ENCODE measurements at places on chromosomes 6 and 20.
A peak's percentile ranks its signal among the peaks of the same experiment; 100 is the strongest.

DNA sequence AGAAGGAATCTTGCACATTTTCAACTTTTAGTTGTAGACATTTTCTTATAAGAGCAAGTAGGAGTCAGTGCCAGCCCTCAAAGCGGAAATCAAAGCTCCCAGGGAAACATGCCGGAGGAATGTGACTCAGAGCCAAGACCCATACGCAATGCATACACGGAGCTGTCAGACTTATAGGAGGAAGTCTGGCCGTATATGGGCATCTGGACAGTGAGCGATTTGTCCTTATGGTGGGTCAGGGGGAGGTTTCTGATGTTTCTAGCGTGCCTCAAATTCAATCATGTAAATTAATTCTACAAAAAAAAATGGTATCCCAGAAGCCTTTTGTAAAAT is 3.6 kb upstream of the CCN2 start:
- peak; percentile 94 for DNase-seq

DNA sequence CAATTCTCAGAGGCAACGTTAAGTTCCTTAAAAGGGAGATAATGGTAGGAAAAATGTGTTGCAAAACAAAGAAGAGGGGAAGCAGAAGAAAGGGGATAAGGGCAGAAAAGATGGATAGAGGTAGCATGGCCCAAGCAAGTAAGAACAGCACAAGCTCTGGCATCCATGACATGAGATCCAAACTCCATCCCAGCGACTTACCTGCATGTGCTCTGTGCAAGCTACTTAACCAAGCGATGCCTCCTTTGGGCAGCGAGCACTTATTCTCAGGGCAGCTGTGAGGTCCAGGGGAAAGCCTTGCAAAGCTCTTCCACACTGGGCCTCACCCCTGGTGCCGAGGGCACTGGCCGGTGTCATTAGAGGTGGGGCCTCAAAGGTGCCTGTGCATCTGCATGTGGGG is 295.2 kb downstream of the FOXC1 start:
- DNase-seq: no peak

DNA sequence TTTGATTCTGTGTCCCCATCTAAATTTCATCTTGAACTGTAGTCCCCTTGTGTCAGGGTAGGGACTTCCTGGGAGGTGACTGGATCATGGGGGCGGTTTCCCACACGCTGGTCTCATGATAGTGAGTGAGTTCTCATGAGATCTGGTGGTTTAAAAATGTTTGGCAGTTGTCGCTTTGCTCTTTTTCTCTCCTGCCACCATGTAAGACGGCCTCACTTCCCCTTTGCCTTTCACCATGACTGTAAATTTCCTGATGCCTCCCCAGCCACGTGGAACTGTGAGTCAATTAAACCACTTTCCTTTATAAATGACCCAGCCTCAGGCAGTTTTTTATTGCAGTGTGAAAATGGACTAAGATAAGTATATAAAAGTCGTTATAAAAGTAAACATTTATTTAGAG is 80.5 kb upstream of the SGK1 start:
- DNase-seq: no peak

- DNase-seq: peak; percentile 47
These were observed 632 bp downstream of the PCMT1 start for GRCh38 chr6:149750136-149750609.

GRCh38 chr6:136525586-136526195 is 24.5 kb downstream of the MAP7 start:
- DNase-seq: peak; percentile 64

- DNase-seq: no peak
These were observed 1.3 kb upstream of the CDYL start for GRCh38 chr6:4774715-4775493.

GRCh38 chr20:22241609-22242008 is 342.8 kb downstream of the FOXA2 start:
- DNase-seq: no peak

DNA sequence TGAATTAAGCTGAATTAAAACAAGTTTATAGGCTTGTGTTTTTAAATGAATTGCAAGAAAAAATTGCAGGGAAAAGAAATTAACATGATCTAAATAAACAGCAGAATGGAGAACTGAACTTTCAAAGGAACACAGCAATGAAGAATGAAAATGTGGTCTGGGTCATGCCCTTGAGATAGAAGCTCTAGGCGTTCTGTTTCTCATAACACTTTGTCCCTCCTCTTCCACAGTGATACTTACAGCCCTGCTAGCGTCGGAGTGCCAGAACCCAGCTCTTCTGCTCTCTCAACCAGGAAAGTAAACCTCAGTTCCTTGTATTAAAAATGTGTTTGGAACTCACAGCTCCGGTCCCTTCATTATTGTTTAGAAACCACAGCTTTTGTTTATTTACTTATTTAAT is 11.4 kb downstream of the HMGCLL1 start:
- no peak for DNase-seq

DNA sequence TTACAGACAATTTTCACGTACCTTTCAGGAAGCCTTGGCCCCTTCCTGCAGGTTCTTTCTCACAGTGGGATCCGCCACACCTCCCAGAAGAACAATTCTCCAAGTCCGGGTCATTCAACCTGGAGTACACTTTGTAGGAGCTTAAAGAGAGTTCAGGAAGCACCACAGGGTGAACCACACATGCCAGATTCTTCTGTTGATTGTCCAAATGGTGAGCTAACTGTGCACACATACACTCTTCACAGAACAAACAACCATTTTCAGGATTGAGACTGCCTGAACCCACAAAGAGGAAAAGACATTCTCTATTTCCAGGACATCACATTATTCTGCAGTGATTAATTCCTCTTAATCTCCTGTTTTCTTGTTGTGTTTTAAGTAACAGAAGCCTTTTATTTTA is 51.0 kb downstream of the SCGN start:
- DNase-seq: no peak

GRCh38 chr6:170107606-170108222 is 183.2 kb downstream of the DLL1 start:
- no peak for DNase-seq

DNA sequence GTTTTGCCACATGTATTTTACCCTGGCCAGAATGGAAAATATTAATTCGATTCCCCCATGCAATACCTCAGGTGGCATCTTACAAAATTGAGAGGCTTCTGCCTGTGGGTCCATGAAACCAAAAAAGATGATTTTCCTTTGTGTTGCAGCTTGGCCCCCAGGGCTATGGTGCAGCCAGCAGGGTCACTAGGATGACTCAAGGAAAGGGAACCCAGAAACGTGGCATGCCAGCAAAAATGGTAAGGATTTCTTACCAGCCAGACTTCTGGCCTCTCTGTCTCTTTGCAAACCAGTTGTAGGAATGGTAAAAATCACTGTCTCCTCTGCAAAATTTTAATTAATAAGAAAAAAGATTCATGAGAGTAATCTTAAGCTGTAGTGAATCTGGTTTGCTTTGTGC is 11.6 kb upstream of the TAAR9 start:
- no peak for DNase-seq

DNA sequence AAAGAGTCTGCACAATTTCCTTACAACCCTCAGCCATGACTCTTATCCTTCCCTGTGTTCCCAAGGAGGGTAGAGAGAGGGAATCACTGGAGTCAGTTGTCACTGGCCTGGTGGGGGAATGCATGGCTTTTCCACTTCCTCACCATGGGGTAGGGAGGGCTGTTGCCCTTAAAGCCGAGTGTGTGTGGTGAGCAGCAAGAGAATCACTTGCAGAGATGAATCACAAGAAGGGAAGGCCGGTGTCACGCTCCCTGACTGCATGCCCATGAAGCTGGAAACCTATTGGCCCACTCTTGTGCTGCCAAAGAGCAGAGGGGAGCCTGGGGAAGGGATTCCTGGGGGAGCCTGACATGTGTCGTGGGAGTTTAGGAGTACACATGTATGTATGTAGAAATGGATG is 18.1 kb upstream of the BMP6 start:
- DNase-seq: no peak

DNA sequence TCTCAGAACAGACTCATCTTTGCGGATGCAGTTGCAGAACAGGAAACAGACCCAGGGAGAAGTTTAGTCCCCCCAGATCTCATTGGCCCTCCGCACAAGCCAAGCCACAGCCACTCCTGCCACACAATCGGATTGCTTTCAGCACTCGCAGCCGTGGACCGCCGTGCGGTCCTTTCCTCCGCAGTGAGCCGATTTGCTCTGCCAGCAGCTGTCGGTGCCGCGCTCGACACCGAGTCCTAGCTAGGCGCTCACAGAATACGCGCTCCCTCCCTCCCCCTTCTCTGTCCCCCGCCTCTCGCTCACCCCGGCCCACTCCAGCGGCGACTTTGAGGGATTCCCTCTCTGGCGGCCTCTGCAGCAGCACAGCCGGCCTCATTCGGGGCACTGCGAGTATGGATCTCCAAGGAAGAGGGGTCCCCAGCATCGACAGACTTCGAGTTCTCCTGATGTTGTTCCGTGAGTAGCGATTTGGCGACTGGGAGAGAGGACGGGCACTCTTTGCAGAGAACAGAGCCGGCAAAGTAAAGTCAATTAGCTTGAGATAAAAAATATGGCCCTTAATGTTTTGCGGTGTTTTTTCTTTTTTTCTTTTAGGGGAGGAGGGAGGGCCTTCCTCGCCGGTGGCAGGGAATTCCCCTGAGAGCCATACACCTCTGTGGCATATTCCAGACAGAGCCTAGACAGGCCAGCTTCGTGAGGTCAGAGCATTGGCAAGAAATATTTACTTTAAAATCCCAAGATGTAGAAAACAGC is at the start of gene LAMP5:
Gene LAMP5, plus strand, starts transcription at position 130 of the 753 bp plus-strand sequence. Its CDS starts 263 bp downstream, at position 393.
- no peak for DNase-seq

GRCh38 chr6:108564178-108564577 is 3.5 kb downstream of the FOXO3 start:
- no peak for DNase-seq

DNA sequence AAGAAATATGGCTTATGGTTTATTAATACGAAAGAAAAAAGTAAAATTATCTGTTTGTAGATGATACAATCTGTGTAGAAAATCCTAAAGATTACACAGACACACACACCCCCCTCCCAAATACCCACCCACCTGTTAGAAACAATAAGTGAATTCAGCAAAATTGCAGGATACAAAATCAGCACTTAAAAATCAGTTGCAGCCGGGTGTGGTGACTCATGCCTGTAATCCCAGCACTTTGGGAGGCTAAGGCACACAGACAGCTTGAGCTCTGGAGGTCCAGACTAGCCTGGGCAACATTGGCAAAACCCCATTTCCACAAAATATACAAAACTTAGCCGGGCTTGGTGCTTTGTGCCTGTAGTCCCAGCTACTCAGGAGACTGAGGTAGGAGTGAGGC is 42.3 kb downstream of the NINL start:
- DNase-seq: no peak

- DNase-seq: peak; percentile 57
These were observed 265.0 kb downstream of the ADGRG6 start for GRCh38 chr6:142566628-142567396.

- DNase-seq: no peak
These were observed 81.9 kb upstream of the RREB1 start for GRCh38 chr6:7025861-7026260.

GRCh38 chr6:31573239-31574105 is 1.4 kb downstream of the LTA start:
- no peak for DNase-seq

- no peak for DNase-seq
These were observed 802 bp upstream of the NRN1 start for GRCh38 chr6:6007366-6008088.

- no peak for DNase-seq
These were observed 51.0 kb downstream of the ABHD12 start for GRCh38 chr20:25339608-25340007.

DNA sequence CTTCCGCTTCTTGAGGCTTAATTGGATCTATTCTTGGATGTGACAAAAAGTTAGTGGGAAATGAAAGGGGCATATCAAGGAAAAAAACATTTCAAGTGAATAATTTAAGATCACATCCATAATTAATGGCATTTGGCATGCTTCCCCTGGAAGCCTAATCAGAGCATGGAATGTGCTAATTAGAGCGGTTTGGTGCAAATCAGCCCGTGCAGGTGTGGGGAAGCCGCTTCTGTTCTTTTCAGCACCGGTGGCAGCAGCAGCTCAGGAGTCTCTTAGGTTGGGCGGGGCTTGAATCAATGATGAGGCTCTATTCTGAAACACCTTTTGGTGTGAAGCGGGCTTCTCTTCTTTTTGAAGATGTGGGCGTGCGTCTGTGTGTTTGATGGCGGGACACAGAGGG is 301.2 kb downstream of the LRFN2 start:
- DNase-seq: no peak

- no peak for DNase-seq
These were observed 10.4 kb downstream of the SERPINB6 start for GRCh38 chr6:2960935-2961334.

DNA sequence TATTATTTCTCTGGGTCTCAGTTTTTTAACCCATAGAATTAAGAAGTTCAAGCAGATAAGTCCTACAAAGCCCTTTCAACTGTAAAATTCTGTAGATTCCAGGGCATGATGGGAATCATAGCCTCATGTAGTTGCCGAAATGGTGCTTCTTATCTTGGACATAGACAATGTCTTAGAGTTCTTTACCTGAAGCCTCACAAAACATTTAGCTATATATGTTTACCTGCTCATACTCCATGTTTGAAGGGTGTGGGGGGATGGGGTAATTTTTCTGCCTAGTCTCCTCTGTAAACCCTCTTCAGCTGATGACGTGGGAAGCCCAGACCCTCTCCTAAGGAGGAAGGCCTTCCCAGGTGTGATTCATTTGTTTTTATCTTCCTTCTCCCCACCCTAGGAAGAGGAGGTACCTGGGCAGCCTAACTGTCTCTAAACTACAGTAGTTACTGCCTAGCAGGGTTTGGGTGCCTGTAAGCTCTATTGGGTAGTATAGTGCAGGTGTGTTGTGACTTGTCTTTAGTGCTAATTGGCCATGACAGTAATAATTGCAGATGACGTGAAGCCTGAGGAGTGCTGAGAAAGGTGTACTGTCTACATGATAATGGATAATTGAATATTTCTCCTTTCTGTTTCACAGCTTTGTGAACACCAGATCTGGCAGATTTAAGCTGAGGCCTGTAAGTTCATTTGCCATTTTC is 230.8 kb downstream of the TFAP2B start:
- DNase-seq: no peak

DNA sequence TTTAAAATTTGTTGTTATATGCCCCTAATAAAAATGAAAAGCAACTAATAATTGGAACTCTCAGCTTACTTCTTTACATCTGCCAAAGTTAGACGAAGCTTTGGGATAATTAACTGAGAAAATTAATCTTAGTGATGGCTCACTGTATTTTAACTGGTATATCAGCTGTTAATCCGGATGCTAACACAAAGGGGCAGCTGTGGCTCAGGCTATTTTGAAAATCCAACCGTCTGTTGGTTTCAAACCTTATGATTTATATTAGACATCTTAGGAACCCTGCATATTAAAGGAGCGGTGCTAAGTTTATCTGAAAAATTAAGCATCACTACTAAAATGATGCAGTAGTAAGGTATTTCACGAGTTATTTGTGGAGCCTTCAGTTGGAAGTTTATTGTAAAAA is 96.6 kb downstream of the AKAP7 start:
- DNase-seq: no peak

DNA sequence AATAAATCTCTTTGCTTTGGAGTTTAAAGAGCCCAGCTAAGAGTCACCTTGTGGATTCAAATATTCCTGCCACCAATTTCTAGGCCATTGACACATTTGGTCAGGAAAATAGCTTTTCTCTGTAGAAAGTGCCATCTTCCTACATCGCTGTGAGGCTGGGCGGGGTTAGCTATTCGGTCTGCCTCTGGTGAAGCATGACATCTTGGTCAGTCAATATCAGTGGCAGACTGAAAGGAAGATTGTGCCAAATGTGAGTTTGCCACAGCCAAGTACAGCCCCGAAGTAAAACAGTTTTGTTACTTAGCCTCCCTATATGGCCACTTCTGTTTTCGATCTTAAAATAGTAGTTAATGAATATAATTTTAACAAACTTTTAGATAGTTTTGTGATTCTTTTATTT is 65.5 kb upstream of the FABP7 start:
- no peak for DNase-seq

GRCh38 chr20:59118855-59119254 is 44.8 kb upstream of the ZNF831 start:
- no peak for DNase-seq

Data from A549 (cell line).